ENCODE measurements at places on chromosomes 4 and X.

DNA sequence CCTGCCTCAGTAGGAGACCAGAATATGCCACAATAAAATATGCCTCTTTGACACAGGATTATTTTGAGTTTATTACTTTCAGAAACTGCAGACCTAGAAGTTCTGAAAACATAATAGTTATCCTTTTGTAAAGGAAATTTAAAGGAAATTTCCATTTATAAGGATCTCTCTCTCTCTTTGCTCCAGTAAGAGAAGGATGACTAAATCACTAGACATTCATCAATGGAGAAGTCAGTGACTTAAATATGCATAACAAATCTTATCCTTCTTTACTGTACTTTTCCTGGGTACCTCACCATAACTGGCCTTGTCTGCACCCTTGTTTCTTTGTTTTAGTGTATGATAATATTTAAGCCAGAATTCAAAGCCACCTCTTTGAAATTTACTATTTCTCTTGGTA, 28.3 kb upstream of the OPHN1 start:
- no peak for DNase-seq

DNA sequence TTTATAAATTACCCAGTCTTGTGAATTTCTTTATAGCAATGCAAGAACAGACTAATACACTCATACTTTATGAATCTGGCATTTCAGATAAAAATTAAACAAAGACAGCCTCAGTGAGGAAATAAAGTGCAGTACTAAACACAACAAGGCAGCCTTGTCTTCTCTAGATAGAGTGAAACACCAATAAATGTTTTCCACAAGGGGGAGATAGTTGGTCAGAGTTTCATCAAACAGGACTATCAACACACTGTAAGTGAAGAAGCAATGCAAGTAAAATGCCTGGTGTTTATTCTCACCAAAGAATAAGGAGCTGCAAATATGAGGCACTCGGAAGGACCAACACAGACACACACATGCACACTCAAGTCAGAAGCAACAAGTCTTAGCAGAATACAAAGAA, 62.8 kb downstream of the FAM9B start:
- DNase-seq, result peak; percentile 73

GRCh38 chr4:47720787-47721186, 117.1 kb downstream of the CORIN start:
- DNase-seq, result peak; percentile 39

GRCh38 chr4:173448608-173449379, 49.9 kb upstream of the SCRG1 start:
- no peak for DNase-seq

GRCh38 chrX:91434351-91435168, at the start of gene PABPC5:
PABPC5 (plus strand) TSS chrX:91434839; CDS start chrX:91435578, 739 bp downstream.
- DNase-seq, result peak; percentile 51

DNA sequence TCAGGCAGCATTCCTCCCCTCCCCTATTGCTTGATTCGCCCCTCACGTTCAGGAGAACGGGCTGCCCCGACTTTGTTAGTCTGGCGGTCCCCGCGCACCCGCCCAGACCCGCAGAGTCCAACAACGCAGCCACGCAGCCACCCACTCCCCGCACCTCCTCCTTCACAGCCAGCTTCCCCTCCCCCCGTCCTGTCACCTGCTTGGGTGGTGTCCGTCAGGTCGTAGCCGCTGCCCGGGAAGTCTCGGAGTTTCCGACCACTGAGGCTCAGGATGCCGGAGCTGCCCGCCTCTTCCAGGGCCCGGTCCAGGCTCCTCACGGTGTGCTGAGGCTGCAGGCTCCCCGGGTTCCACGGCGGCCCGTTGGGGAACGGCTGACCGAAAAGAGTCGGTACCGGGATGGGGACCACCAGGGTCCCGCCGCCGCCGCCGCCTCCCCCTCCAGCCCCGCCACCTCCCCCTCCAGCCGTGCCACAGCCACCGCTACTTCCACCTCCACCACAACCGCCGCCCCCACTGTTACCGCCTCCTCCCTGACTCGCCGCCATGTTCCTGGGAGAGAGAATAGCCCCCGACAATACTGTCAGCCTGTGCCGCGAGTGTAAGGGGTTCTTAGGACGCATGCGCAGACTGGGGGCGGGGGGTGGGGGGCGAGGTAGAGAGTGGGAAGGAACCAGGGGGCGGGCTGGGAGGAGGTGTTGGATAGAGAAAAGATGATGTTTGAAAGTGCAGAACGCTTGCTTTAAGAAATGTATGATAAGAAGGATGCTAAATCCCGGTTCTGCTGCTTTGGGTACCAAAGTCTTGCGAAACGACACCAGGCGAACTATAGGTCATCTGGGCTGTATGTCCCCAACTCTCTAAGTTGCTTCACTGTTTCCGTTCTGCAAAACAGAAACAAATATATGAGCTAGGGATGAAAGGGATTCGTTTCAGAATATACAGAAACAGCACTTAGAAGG, at the start of gene LRCH2:
Gene LRCH2 (minus strand): TSS at position 600 of the 959 bp plus-strand sequence. CDS start 55 bp downstream, at position 545.
- DNase-seq, result peak; percentile 15

DNA sequence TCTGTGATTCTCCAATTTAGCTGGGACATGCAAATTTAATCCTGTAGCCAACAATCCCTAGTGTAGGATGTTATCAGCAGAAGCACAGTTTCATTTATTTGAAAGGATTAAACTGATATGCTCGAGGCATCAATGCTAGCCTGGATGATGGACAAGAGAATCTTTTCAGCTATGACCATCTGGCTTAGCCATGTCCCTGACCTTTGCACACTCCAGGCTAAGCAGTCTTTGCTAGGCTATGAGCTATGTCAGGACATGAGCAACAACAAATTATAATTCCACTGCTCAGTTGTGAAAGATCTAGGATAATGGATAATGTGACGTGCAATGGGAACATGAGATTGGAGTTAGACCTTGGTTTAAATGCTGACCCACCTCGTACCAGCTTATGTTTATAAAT, 32.0 kb downstream of the NPY1R start:
- DNase-seq, result no peak

- DNase-seq, result no peak
Observed at GRCh38 chr4:18847249-18847890, 825.8 kb upstream of the LCORL start.

DNA sequence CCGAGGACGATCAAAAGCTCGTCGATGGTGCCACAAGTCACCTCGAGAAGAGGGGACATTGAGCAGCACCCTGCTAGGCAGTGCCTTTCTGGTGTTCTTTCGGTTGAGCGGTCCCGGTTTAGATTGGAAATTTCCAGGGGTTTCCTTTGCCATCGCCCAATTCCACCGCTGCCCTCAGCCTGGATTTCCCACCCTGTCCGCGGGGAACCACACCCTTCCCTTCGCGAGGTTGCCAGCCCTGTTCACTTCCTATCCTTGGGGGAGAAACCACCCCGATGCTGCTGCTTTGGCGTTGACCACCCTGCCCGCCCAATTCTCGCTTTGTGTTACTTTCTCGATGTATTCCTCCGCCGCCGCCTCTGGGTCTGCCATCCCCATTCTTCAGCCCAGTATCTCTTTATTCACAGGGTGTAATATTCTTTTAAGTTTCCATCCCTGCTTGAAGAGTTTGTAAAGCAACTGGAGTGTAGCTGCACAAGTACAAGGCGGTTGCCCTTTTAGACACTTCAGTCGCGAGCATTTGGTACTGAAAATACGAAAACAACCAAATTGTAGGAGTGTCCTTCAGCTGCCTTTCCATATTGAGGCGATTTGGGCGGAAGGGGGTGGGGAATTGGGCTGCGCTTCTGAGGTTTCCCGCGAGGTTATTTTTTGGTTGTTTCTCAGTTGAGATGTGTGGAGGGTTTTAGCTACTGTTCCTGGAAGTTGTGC, 1.1 kb downstream of the OGT start:
- peak; percentile 76 for DNase-seq

GRCh38 chr4:124279741-124280140, 432.8 kb downstream of the ANKRD50 start:
- no peak for DNase-seq

GRCh38 chr4:101037938-101038413, 309.4 kb downstream of the PPP3CA start:
- peak; percentile 18 for DNase-seq

DNA sequence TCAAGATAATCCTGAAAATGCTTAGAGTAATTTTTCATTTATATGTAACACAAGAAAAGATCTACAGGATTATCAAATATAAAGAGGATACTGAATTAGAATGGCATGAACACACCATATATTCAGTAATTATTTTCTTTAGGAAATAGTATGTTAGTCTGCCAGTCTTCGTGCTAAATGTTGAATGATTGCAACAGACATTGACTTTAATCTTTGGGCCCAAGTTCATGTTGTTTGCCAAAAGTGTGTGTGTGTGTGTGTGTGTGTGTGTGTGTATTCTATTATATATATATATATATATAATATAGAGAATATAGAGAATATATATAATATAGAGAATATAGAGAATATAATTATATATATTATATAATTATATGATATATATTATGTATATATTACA, 186.6 kb downstream of the TMEM47 start:
- DNase-seq, result no peak

- DNase-seq, result peak; percentile 39
Observed at GRCh38 chr4:138241281-138242075, 671 bp downstream of the SLC7A11 start.

GRCh38 chr4:145297556-145297955, 117.2 kb upstream of the OTUD4 start:
- DNase-seq, result no peak

DNA sequence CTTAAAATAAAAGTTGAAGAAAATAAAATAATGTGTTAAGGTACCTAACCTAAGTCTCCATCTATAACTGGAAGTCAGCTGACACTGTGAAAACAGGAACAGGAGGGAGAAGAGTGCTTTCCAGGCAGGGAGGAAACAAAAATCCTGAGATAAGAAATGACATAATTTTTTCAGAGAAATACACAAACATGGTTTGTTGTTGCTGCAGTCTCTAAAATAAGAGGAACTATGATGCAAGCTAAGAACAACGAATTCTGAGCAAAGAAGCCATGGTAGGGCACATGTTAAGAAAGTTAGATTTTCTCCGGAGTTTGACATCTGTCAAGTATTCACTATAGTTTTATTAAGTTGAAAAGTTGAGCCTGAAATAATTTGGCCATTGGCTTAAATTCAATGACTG, 26.9 kb downstream of the PAPSS1 start:
- peak; percentile 80 for DNase-seq

DNA sequence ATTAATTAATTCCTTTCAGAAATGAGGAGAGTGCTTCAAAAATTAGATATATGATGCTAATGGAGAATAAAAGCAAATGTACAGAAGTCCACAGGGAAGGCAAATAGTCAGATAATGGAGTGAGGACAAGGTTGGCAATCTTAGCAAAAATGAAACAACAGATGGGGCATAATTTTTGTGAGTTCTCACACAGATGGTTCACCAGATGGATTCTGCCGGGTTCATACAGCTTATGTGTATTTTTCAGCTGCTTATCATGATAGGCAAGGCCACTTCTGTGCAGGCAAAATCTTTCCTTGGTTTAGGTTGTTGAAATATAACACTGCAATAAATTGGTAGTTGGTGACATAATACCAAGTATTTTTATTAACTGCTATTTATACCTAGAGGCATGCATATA, 1539.0 kb upstream of the IGFBP7 start:
- DNase-seq, result no peak

DNA sequence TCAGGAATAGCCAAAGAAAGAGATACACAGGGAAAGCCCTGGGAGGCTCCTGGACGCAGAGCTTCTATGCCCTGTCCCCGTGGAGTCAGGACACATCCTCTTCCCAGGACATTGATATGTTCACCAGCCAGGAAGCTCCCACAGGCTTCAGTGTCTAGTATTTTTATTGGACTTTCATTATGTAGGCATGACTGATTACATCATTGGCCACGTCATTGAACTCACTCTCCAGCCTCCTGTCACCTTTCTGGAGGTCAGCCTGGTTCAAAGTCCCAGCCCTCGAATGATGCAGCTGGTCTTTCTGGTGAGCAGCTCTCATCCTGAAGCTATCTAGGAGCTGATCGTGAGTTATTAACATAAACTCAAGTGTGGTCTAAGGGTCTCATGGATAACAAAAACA, 104.1 kb downstream of the CPEB2 start:
- no peak for DNase-seq
